ENCODE measurements at places on chromosomes 7 and 10. TPM values are rescaled to one million over a fixed set of nuclear protein-coding genes. Genes with fewer than 3 reads are reported as not detected.

- DNase-seq, result peak; percentile 7
Observed at GRCh38 chr10:47354165-47354564, 6.0 kb downstream of the RBP3 start.

DNA sequence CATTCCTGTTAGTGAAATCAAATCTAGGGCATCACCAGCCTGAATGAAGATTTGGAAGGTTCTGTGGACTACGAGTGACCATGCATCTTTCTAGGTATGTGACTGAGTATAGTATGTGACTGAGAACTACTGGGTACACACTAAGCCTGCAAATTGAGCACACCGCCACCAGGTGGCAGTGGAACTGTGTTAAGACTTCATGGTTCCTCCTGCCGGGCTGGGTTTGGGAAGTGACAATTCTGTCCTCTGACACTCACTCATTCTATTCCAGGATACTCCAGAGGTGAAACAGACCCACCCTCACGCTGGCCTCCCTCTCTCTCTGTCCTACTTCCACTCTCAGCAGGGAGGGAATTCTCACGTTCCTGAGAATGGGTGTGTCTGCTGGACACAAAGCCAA, 84.0 kb upstream of the TMEM248 start:
- peak; percentile 64 for DNase-seq

DNA sequence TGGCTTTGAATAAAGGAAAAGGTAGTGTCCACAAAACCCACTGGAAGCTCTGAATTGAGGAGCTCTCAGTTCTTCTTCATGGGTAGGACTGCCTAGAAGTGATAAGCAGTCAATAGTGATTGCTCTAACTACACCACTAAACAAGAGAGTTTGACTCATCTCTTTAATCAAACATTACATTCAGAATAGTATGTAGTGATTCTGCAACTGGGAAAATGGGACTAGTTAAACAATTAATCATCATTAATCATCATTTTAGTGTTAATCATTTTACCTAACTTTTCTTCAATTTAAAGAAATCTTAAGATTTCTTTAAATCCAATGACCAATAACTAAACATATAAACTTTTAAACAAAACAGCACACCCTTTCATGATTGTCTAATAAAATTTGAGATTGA, 484.0 kb upstream of the FZD8 start:
- no peak for DNase-seq

DNA sequence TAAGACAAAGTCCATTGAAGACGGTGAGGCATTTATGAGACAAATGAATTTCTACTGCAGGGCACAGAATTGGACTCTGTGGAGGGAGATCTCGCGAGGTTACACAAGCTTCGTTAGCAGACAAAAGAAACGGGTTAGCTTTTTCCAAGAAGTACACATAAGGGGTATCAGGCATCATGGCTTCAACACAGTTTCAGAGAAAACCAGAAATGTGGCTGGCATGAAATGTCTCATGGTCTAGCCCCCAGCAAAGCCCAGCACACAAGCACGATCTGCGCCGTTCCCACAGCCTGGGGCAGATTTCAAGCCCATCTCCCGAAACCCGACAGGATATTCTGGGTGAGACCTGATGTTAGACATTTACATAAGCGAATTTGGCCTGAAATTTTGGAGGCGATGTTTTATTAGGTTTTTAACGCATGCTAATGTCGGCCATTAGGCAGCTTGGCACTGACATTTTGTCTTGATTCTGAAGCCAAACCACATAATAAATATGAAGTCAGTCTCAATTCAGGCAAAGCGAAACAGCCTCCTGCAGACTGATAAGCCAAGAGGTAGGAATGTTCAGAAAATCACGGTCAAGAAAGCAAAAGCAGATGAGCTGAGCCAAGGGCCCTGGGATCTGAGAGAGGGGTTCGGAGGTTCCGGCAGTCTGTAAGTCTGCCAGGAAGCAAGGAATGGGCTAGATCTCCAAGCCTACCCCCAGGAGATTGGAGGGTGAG, 240.5 kb downstream of the PRPF18 start:
- no peak for DNase-seq

- no peak for DNase-seq
Observed at GRCh38 chr7:99013266-99014112, 130.4 kb downstream of the SMURF1 start.

DNA sequence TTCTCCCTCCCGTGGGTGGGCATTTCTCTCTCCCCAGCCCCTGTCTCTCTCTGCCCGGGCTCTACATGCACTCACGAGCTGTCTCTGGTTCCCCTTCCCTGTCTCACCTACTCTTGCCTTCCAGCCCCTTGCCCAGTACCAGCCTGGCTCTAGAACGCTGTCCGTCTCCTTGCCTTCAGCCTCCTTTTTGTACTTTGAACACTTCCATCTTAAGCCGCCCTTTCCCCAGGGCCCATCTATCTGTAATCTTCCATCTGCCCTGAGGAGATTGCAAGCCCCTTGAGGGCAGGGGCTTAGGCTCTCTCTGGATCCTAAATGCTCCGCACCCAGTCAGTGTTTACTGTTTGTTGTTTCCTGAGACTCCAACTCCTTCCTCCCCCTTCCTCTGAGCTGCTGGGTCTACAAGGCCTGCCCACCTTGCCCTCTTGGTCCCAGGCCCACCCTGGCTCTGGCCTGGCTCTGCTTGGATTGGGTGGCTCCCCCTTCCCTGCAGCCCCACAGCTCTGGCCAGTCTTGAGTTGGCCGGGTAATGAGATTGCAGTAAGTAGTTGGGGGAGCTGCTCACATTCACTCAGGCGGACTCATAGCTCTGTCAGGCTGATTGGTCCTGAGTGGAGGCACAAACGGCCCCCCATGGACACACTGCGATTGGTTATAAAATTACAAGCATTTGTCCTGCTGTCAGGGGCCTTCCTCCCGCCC, 28.3 kb downstream of the POLL start:
- DNase-seq, result no peak

DNA sequence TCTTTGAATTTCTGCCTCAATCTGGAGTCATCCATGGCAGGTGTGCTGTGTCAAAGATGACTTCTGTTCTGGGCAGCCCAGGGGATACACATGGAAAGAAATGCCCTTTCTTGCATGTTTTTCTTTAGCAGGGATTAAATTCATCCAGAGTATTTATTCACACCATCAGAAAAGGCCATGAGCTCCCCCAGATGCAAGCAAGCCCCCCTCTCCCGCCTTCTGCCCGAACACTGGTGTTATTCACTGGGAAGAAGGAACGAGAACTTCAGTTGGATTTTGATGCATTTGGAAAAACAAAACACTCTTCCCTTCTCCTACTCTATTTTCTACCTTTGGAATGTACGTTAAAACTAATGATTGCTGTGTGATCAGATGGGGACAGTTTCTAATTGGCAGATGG, 1.4 kb downstream of the PLPP4 start:
- DNase-seq, result no peak

- no peak for DNase-seq
Observed at GRCh38 chr10:97904018-97904381, 54.4 kb downstream of the GOLGA7B start.

DNA sequence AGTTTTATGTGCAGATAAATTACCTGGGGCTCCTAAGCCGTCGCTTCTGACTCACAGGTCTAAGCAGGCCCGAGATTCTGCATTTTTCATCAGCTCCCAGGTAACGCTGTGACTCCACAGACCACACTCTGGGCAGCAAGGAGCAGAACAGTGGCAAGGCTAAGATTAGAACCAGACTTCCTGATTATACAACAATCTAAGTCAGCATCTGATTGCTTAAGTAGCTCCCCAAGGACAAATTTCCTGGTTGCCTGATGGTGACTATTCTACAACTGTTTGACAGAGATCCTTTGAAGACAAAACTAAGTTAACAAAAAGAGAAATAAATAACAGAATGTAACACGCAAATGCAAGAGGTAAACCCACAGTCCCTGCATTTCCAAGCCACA, 69.0 kb downstream of the CREB3L2 start:
- DNase-seq, result peak; percentile 67

- DNase-seq, result peak; percentile 50
Observed at GRCh38 chr10:13993673-13994089, 337.0 kb downstream of the FRMD4A start.

GRCh38 chr10:6236349-6237198, 33.8 kb downstream of the PFKFB3 start:
- DNase-seq, result no peak

DNA sequence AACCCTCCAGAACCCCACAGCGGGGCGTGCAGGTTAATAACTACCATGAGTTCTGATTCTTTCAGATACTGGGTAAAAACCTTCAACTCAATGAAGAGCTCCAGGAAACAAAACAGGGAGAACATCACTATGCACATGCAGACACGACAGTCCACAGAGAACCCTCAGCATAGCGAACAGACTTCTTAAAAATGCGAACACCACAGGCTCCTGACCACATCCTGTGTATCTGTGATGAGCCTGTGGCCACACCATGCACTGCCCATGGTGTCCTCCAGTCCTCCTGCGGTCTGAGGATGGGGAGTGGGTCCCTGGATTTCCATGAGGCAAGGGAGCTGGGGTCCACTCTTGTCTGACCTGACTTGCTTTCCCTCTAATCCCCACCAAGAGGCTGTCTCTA, 107.2 kb downstream of the COBL start:
- DNase-seq, result no peak

DNA sequence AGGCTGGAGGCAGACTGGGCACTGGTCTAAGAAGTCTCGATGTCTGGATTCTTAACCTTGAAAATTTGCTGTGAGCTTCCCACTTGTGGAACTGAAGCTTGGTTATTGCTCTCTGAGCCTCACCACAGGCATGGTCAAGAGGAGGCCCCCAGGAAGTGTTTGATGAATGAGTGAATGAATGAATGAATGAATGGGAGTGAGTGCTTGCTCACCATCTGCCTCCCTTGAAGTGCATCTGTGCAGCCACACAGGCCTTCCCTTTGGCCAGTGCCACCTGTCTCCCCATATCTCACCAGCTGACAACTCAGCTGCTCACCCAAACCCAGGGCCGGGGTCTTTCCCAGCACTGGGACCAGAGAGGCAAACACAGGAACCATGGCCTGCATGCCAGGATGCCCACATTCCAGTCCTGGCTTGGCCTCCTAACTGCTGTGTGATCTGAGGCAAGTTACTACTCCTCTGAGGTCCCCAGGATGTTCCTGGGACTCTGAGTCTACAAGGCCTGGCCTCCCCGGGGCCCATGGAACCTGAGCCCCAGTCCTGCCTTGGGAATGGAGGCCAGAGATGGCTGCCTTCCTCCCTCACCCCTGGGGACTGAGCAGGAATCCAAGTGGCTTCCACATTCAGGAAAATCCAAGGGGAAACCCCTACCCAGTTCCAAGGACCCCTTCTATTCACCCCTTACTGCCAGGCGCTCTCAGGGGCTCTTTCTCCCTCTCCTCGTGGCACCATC, 51.4 kb upstream of the SLC29A3 start:
- DNase-seq, result no peak

GRCh38 chr7:151790830-151791620, 85.9 kb downstream of the PRKAG2 start:
- no peak for DNase-seq

- DNase-seq, result no peak
Observed at GRCh38 chr10:5632446-5632845, 33.9 kb downstream of the ASB13 start.

DNA sequence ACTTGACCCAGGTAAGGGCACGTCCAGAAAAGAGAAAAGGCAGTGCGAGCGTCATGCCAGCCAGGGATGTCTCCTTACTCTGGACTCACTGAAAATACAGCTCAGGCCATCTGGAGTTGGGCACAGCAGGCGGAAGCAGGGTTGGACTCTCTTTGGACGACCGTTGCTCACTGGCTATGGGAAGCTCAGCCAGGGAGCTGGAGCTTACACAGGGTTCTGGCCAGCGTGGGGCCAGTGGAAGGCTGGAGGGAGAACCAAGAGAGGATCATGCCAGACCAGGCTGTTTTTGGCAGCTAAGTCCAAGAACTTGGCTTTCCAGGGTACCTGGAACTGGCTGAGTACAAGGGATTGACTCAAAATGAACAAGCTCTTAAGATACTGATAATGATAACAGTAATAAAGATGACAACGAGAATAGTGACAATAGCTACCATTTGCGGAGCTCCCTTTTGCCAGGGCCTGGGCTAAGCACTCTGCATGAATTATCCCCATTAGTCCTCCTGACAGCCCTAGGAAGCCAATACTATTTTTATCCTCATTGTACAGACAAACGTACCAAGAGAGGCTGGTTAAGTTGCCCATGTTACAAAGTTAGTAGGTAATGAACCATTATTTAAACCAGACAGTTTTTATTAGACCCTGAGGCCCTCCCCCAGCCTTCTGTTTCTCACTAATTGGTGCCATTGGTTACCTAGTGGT, 177.6 kb downstream of the PTPN20 start:
- no peak for DNase-seq

GRCh38 chr7:82740246-82740848, 296.8 kb upstream of the CACNA2D1 start:
- peak; percentile 78 for DNase-seq

GRCh38 chr10:9824631-9825071, 1193.0 kb upstream of the CELF2 start:
- no peak for DNase-seq

DNA sequence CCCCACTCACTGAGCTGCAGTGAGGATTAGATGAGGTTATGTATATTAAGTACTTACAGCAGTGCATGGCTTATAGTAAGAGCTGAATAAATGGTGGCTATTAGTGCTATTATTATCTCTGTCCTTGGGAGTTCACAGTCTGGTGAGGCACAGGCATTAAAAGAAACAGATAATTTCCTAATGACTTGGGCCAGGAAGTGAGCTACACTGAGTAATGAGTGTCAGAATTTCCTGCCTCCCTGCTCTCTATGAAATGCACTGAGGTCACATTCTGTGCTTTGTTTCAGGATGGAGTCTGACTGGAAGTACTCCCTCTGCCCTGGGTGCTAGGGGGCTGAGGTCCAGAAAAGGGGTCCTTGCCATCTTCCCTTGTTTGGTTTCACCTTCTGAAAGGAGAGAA, 48.7 kb upstream of the LOXL4 start:
- peak; percentile 81 for DNase-seq

DNA sequence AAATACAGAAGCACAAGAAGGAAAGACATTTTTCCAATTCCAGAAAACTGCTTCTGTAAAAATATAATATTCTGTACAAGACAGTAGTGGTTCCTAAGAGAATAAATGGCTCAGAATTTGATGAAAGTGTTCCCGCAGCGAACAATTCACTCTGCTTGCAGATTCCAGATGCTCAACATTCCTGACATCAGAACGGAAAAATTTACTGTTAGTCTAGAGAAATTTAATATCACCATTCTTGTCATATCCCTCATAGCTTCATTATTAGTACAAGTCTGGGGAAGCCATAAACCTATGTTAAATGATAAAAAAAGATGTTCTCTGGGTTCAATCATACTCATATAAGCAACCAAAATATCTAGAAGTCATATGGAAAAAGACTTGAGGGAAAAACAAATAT, 83.6 kb downstream of the MPP7 start:
- DNase-seq, result no peak

The CHST15 gene
- total RNA-seq, result 99.0 TPM

The CLDN3 gene
- total RNA-seq, result 1.4 TPM

The COL1A2 gene
- 15.3 TPM for total RNA-seq

The CYP2E1 gene
- total RNA-seq, result 0.23 TPM

The TRRAP gene
- total RNA-seq, result 24.2 TPM

The ADAM8 gene
- total RNA-seq, result 0.68 TPM

The TMEM184A gene
- total RNA-seq, result 0.05 TPM

The GRM8 gene
- total RNA-seq, result 0.09 TPM

The CCL24 gene
- not detected for total RNA-seq

All from dermis blood vessel endothelial cell (primary cell).